ENCODE measurements at places on chromosomes 1 and 21.
A peak's percentile ranks its signal among the peaks of the same experiment; 100 is the strongest.

GRCh38 chr1:234585330-234586055, 24.5 kb downstream of the IRF2BP2 start:
- peak; percentile 28 for DNase-seq

- DNase-seq = no peak
These were observed 128.0 kb downstream of the TNNI3K start for GRCh38 chr1:74363220-74363619.

- DNase-seq = no peak
These were observed 3.2 kb downstream of the PSRC1 start for GRCh38 chr1:109279615-109280278.

GRCh38 chr1:172827301-172827700, 168.4 kb downstream of the FASLG start:
- no peak for DNase-seq

- DNase-seq = peak; percentile 95
These were observed 26.3 kb downstream of the PER3 start for GRCh38 chr1:7810395-7810794.

- DNase-seq = no peak
These were observed 45.4 kb downstream of the ADSS2 start for GRCh38 chr1:244406337-244406736.

DNA sequence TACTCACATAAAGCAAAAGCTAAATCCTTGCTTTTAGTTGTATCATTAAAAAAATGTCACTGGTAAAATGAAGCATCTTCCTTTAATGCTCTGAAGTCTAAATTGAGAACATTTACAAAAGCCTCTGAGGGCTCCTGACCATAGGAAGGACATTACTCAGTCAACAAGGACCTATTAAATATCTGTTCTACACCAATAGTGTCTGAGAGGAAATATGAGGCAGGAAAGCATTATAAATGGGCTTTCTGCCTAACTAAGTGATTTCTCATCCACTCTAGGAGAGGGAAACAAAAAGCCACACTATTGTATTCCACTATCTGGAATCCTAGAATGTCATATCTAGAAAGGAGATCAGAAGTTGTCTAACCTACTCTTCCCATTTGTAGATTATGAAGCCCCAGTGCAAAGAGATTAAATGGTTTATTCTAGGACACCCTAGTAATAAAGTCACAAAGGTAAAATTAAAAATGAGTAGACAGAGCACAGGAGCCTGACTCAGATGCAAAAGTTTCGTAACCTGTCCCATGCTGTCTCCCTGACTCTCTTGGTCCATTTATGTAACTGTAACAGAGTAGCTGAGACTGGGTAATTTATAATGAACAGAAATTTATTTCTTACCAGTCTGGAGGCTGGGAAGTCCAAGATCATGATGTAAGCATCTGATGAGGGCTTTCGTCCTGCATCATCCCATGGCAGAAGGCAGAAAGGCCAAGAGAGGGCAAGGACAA, 17.6 kb downstream of the RGS1 start:
- DNase-seq = peak; percentile 45

DNA sequence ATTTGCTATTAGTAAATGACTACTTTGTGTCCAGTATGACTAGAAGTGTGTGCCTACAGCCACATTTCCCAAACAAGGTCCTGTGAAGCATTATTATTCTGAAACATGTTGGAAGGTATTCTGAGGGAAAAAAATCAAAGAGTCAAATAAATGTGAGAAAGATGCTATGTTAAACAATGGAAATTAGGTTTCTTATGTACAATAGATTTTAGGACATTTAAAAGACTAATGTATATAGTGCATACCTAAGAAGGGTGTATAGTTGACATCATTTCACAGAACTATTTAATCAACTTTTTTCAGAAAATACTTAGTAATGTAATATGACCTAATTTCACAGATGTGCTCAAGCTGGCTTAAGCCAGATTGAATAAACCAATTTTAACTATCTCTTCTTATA, 582.5 kb downstream of the USP25 start:
- DNase-seq = no peak

DNA sequence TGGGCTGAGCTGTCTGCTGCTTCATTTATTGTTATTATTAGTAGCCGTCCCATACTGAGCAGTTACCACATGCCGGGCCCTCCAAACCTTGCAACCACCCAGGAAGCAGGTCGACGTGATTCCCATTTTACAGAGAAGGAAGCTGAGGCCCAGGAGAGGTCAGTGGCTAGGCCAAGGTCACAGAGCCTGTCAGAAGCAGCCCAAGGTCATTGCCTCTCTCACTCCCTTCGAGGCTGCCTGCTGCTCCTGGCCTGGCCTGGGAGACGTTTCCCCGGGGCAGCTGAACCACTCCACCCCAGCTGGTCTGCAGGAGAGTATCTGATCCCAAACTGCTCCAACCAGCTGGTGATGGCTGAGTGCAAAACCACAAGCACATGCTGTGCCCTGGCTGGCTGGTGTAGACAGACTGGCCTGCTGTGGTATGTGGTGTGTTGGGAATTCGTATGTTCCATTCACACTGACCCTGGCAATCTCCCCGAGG, 6.5 kb downstream of the PADI4 start:
- DNase-seq = no peak

DNA sequence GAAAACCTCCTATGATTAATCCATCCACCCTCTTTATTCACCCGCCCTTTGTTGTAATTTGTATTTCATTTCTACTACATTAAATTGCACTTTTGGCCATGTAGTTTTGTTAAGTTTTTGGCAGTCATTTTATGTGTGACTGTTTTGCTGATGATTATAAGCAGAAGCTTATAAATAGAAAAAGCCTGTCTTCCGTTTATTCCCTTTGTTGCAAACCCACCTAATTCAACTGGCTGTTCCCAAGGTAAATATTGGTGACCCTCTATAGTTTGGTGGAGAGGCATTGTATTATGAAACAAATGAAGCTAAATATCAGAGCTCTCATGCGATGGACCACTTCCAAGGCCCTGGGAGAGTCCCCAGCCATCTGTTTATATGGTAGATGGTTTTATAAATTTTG, 36.7 kb upstream of the IGSF3 start:
- DNase-seq = no peak

DNA sequence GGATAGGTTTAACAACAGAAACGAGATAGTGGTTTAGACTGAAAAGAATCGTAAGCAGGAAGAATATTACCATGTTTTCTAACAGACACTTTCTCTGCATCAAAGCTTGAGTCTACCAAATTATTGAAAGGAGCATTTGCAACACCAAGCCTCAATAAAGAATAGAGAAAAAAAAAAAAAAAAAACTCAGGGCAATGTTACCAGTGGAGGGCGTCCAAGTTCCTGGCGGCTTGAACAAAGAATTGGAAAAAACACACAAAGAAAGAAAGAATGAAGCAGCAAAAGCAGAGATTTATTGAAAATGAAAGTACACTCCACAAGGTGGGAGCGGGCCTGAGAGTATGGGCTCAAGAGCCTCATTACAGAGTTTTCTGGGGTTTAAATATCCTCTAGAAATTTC, 686.5 kb upstream of the ADGRL2 start:
- DNase-seq = no peak

GRCh38 chr21:46608672-46609111, 3.8 kb upstream of the S100B start:
- DNase-seq = no peak

- no peak for DNase-seq
These were observed 56.7 kb downstream of the UCK2 start for GRCh38 chr1:165884009-165884689.

DNA sequence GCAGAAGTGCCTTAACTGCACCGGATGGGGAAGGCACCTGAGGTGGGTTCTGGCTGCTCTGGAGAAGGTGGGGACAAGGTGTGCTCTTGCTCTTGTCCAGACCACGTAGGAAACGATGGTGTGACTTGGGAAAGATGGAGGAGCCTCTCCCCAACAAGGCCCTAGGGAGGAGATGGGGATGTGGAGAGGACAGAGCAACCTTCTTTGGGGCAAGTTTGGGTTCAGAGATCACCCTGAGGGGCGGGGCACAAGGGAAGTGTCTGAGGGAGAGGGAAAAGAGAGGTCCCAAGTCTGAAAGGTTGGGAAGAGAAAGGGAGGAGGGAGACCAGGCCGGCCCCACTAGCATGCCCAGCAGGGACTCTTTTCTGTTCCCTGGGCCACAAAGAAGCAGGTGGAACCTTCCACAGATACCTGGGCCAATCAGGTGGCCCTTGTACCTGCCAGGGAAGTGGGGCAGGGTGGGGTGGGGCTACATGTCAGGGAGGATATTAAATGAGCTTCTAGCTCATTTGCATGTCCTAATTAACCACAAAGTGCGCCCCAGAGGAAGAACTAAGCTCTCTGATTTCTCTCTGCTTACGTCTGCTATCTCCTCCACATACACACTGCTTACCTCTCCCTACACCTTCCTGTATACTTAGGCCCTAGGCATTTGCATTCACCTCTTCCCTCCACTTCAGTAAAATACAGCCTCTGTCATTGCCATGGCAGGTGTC, 15.9 kb downstream of the INKA2 start:
- no peak for DNase-seq

DNA sequence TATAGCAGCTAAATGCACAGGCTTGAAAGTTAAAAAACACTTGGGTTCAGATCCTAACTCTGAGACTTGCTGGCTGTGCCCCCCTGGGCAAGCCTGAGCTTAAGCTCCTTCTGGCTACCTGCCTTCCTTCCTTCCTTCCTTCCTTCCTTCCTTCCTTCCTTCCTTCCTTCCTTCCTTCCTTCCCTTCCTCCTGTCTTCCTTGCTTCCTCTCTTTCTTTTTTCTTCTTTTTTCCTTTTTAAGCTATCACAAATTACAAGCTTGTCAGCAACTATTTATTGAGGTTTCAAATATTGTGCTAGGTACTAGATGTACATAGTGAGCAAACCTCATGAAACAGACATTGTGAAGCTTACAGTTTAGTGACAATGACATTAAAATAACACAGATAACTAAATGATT, 15.1 kb downstream of the SGIP1 start:
- no peak for DNase-seq

DNA sequence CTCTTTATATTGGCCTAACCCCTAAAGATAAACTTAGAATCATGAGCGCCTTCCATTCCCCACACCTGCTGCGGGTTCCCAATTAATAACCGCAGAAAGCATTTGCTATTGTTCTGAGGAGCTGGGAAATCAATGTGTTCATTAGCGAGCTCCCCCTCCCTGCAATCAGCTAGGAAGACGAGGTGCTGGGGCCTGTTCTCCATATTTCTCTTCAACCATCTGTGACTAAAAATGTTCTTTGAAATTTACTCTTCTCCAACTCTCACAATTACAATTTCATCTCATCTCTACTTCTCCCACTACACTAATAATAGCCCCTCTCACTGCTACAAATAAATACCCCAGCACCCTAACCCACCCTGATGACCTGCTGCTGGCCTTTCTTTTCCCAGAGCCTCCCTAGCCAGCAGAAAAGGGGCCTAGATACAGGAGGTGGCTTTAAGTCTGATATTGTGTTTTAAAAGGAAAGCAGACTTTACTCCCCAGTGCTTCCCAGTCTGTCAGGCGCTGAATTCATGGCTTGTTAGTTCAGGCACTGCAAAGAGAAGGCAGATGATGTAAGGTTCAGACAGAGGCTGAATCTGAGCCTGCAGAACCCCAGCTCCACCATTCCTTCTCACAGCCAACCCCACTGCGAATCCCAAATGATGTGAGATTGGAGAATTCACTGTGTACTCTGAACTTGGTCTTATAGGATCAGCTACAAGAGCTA, 477.5 kb upstream of the DAB1 start:
- DNase-seq = no peak

DNA sequence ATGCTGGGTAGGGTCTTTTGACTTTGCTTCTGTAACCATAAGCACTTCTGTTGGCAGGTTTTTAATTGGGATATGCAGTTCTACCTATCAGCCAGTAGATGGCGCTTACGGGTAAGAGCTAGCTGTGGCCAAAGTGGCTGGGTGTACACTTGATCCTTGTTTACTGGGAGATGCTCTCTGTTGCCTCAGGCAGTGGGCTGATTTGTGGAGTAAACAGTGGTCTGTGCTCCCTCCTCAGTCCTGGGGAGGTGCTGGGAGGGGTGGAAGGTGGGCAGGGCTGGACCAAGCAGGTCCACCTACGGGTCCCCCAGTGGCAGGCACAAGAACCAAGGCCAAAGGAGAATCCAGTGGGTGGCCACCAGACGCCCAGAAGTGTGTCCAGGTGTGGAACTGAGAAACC, 43.4 kb downstream of the RALGPS2 start:
- DNase-seq = peak; percentile 36

Measured in epithelial cell of esophagus (primary cell).